ENCODE measurements at places on chromosomes 5 and 9.

- peak; percentile 60 for DNase-seq
Observed at GRCh38 chr9:107587191-107587963, 97.8 kb upstream of the KLF4 start.

DNA sequence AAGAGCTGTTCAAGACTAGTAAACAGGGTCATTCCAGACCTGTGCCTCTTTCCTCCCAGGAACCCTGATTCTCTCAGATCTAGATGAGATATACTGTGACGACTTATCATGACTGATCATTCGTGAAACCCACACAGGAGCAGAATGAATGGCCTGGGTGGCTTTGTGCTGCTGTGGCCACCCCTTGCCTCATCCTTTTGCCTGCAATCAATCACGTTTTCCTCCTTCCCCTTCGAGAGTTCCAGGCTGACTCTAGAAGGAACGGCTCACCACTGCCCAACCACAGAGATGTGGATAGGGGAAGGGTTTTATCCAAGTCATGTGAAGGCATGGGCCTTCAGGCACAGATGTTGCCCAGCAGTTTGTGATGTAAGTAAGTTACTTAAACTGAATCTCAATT, 5.8 kb downstream of the ANXA6 start:
- DNase-seq: no peak

DNA sequence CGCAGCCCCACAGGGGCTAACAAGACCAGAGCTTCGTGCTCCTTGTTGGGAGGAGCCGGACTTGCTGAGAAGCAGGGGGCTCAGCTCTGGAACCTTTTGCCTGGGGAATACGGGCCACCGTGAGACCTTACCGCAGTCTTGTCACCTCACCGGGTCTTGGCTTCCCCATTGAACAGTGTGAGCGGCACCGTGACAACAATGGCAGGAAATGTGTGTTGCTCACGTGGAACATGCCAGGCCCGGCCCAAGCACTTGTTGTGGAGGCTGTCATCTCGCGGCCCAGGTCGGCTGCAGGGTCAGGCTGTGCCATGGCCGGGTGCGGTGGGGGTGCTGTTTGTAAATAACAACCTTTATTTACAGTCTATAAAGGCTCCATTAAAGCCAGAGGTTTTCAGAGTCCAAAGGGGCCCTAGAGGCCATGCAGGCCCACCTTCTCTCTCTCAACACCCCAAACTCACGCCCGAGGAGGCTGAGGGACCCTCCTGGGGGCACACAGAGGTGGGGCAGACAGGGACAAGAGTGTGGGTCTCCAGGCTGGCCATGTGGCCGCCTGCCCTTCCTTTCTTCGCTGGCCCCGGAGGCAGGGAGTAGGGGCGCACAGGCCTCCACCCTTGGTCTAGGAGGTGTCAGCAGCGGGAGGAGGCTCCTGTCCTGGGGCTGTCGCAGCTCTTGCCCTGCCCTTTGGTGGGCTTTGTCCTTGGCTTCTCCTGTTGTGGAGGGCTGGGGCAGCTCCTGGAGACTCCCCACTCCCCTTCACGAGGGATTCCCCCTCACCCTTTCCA, 79.7 kb downstream of the TSPAN17 start:
- no peak for DNase-seq

GRCh38 chr5:42513246-42513645, 90.0 kb downstream of the GHR start:
- no peak for DNase-seq

DNA sequence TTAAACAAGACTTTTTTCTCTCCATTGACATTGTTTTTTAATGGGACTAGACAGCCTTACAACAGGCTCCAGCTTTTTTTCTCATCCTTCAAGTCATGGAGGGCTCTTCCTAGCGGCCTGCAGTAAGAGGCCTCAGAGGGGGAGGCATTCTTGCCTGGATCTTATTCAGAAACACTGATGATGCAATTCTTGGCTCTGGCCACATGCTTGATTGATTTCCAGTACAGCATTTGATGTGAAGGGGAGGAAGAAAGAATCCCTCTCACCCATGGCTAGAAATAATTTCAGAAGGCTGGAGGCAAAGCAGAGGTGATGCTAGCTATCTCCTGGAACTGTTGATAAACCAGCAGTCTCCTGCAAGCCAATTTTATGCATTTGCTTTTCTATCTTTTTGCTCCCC, 324.8 kb downstream of the PRELID2 start:
- no peak for DNase-seq

- DNase-seq: no peak
Observed at GRCh38 chr9:21933281-21933680, 60.9 kb downstream of the CDKN2A start.

GRCh38 chr5:141641634-141642267, 5.0 kb downstream of the RELL2 start:
- DNase-seq: no peak

DNA sequence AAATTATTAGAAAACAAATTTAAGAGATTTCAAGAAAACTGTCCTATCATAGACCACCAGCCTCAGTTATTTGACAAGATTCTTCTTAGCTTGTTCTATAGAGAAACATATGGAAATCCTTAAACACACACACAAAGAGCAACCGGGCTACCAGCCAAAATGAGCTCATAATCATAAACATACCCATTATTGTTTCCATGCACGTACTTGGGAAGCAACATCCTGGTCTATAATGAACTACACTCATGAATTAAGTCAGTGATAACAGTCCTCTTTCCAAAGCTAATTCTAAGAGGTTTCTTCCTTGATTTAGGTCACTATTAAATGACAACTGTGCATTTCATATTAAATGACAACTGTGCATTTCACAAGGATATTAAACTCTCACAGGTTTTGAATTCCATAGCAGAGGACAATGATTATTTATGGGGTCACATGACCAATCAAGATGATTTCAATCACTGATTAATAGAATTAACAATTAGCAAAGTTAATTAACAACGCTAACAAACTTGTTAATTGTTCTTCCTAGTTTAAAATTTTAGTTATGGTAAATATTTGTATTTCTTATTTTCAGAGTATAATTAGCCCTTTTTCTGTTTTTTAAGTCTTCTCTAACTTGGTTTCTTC, 77.0 kb downstream of the OXCT1 start:
- DNase-seq: peak; percentile 93

DNA sequence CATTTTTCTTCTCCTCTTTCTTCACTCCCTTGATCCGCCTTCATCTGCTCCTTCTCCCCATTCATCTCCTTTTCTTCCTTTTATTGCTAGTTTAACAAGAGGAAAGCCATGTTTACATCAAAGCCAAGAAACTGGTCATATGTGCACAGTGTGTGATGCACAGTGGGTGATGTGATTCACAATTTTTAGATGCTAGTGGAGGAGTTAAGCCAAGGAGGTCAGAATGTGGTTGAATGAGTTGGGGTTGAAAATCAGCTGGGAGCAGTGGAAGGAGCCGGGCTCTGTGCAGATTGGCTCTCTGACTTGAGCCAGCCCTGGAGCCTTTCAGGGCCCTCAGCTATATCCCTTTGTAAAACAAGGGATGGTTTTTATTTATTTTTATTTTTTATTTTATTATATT, 7.3 kb downstream of the ACER2 start:
- no peak for DNase-seq

GRCh38 chr5:36531401-36531800, 75.0 kb upstream of the SLC1A3 start:
- DNase-seq: no peak

GRCh38 chr5:131417240-131417869, 153.5 kb downstream of the CDC42SE2 start:
- peak; percentile 81 for DNase-seq

DNA sequence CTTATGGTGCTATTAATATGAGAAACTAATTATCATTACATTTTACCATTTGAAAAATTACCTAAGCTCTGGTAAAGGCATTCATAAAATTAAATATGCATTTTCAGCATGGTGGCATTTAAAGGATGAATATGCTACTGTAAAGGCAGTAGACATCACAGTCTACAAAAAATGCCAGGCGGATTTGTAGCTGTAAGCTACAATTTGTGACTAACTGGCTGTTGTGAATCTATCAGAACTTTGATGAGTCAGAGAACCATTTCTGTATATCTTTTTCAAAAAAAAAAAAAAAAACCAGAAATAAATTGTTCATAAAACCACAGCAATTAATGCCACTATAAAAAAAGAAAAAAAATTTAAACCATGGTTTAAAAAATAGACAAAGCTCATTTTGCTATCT, 186.3 kb downstream of the NFIB start:
- no peak for DNase-seq

DNA sequence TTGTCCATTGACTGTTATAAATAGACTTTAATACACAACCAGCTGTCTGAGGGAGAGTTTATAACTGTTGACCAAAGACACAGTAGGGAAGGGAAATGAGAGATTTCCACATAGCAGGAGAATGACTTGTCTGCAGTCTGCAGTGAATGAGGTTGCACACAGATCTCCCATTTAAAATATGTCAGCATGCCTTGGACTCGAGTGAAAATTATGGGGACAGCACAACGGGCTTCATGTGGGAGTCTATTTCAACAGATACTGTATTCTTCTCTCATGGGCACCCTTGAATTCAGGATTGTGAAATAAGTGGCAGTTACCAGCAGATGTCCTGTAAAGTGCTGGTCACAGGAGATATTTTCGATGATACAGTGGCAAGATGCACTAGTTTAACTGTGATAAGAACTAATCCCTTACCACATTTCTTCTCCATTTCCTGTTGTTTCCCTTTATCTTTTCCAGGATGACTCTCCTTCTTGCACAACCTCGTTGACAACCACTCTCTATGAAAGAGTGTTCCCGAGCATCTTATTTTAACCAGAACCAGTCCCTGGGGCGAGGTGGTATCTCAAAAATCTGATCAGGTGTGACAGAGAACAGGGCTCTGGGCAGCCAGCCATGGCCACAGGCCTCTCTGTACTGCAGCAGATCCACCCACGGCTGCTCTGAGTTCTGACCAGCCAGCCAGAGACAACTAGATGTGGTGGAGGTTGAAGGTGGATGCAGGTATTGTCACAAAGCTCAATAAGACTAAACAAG, 51.5 kb upstream of the MAP3K1 start:
- DNase-seq: no peak

GRCh38 chr5:90473396-90474234, 956 bp downstream of the MBLAC2 start:
- peak; percentile 83 for DNase-seq

GRCh38 chr9:505741-506059, 291.0 kb downstream of the DOCK8 start:
- DNase-seq: no peak

- no peak for DNase-seq
Observed at GRCh38 chr9:105195259-105195658, 49.2 kb upstream of the SLC44A1 start.

DNA sequence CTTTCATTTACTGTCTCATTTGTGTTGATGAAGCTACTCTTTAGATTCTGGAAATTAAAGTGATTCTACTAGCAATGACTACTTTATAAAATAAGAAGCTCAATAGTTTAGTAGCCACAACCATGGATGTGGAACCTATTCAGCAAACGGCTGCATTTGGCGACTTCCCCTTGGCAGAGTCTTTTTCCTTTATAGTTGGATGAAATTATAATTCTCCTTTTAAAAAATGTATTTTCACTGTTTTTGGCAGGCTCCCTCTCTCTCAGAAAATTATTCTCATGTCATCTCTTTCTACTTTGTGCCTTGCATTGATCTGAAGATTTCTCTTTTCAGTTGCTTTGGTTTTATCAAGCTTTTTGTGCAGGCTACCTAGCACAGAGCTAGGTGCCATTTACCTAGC, 50.6 kb upstream of the KCNN2 start:
- DNase-seq: no peak

DNA sequence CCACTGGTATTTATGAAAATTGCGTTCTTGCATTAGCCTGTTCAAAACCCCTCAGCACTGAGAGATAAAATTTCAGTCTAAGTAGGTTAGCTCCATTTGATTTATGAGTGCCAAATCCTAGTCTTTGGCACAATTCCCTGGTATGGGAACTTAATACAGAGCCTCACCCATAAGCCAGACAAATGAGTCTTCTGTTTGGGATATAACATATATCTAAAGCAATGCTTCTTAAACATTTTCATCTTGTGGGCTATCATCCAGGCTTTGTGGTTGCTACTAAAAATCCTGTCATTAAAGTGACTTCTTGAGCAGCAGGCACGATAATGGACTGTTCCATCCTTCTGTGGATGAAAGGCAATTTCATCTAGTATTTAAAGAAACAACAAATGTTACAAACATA, 419.5 kb upstream of the ACTBL2 start:
- DNase-seq: peak; percentile 59

GRCh38 chr9:111301195-111301594, 28.8 kb downstream of the OR2K2 start:
- DNase-seq: no peak

- DNase-seq: no peak
Observed at GRCh38 chr9:84821431-84821830, 151.9 kb downstream of the NTRK2 start.

- peak; percentile 98 for DNase-seq
Observed at GRCh38 chr9:13529321-13530104, 250.0 kb upstream of the MPDZ start.

DNA sequence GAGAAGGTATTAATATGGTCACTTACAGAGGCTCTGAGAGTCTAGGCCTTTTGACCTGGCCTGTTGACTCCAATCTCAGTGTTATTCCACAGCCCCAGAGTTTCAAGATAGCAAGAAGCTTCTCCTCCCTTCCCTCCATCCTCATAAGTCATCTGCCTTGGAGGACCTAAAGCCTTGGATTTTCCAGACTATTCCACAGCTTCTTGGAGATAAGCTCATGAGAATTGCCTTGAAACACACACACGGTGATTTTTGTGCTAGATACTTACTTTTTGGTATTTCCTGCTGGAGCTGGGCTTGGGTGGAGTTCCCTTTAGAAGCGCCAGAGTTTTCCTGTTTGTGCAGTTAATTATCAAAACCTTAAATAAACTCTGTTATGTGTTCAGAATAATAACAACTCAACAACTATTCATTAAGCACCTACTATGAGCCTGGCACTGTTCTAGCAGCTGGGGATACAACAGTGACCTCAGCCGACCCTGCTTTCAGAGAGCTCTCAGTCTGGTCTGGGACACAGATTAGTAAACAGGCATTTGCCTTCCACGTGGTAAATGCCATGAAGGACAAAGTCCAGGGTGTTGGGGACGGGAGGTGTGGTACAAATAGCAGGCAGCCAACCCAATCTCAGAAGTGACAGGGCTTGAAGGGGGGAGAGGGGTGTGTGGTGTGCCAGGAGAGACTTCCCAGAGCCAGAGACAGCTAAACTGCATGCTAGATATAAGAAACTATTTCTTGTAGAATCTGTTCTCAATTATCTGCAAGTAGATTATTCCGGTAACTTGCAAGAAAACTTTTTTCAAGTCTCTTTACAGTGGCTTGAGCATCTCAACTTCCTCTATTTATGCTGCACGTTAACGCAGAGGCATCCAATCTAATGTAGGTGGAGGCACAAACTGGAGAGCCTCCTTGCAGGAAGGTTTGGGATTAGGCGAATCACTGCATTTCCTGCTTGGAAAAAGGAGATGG, 55.9 kb upstream of the KLF9 start:
- DNase-seq: peak; percentile 8

DNA sequence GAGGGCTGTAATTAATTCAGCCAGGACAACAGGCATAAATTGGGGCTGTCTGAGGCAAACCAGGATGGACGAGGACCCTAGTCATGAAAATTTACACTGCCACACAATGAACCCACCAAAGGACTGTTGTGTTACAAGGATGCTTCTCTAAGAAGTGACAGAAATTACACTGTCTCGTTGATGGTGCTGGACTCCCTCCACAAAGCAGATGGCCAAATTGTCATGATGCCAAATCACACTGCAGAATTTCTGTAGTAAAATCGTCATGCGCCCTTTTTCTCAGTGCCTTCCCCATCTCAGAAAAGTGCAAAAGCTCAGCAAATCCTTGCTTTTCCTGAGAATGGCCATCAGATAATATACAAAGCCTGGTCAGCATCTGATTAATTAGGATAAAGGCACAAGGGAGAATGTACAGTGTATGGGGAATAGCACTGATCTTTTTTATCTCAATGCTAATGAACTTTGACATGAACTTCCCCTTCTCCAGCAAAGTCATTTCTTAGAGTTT, 545.8 kb downstream of the CSNK1G3 start:
- DNase-seq: peak; percentile 82

Measured in NCI-H69 (cell line).